Mononuclear cell (primary cell): ENCODE measurements at places on chromosomes 5 and 9. TPM values are rescaled to one million over a fixed set of nuclear protein-coding genes. Genes with fewer than 3 reads are reported as not detected.

ZFAND5 gene
- total RNA-seq: 403 TPM

FBN2 gene
- 5.1 TPM for total RNA-seq

ORM2 gene
- total RNA-seq: not detected

PCDHB3 gene
- under 0.01 TPM for total RNA-seq

SPINK4 gene
- total RNA-seq: not detected

HAND1 gene
- not detected for total RNA-seq

UGT3A1 gene
- under 0.01 TPM for total RNA-seq

MARVELD2 gene
- 0.10 TPM for total RNA-seq

WDR31 gene
- total RNA-seq: 0.21 TPM

CDH9 gene
- total RNA-seq: 0.10 TPM

RMI1 gene
- 1.9 TPM for total RNA-seq

SLC36A2 gene
- total RNA-seq: not detected

LIX1 gene
- total RNA-seq: not detected

P4HA2 gene
- total RNA-seq: 0.31 TPM

MIGA2 gene
- total RNA-seq: 22.7 TPM

RASGRF2 gene
- total RNA-seq: 14.7 TPM

TMOD1 gene
- total RNA-seq: 0.84 TPM

MRPL41 gene
- total RNA-seq: 15.6 TPM
